ENCODE measurements at places on chromosomes 2 and 18. TPM values are rescaled to one million over a fixed set of nuclear protein-coding genes. Genes with fewer than 3 reads are reported as not detected.
A peak's percentile ranks its signal among the peaks of the same experiment; 100 is the strongest.

DNA sequence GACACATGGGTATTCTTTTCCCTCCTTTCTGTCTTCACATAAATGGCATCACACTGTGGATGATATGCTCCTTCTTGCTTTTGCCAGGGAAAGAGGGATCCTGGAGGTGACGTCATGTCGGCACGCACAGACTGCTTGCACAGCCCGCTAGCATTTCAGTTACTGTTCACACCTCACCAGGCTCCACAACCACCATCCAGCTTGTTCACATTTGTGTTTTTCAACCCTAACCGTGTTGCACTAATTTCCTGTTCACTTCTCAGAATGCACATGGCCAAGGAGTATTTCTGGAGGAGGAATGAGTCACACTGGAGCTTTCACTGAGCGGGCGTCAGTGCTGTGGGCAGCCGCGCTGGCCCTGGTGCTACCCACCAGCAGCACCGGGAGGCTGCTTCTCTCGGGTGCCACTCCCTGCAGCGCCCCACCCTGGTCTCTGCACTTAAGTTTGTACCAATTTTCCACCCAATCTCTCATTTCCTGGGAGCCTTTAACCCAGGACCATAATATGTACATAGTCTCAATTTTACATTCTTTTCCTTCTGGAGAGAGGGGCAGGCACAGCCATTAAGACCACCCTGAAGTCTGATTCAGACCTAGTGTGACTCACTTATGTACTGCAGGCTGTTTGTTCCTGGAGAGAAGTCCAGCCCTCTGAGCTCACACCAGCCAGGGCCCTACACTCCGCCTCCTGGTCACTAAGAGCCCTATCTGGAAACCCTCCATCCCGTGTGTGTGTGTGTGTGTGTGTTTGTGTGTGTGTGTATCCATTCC, 65.1 kb downstream of the MBP start:
- DNase-seq = peak; percentile 52

DNA sequence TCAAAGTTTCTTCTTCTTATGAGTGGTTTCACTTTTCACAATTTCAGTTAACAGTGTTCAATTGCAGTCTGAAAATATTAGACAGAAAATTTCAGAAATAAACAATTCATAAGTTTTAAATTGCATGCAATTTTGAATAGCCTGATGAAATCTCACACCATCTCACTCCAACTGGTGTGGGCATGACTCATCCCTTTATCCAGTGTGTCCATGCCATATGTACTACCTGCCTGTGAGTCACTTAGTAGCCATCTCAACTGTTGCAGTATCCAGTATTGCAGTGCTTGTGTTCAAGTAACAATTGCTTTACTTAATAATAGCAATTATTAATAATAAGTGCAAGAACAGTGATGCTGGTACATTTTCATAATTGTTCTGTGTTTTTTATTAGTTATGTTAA, 1202.5 kb downstream of the DSC3 start:
- no peak for DNase-seq

GRCh38 chr2:232836934-232837333, 33.1 kb upstream of the SNORC start:
- no peak for DNase-seq

- no peak for DNase-seq
These were observed 25.5 kb upstream of the RALBP1 start for GRCh38 chr18:9449600-9450414.

MYO5B gene
- polyA plus RNA-seq = not detected

LAPTM4A gene
- 150 TPM for polyA plus RNA-seq
